Naive thymus-derived CD4-positive, alpha-beta T cell (primary cell): ENCODE measurements at places on chromosomes 4 and X.

DNA sequence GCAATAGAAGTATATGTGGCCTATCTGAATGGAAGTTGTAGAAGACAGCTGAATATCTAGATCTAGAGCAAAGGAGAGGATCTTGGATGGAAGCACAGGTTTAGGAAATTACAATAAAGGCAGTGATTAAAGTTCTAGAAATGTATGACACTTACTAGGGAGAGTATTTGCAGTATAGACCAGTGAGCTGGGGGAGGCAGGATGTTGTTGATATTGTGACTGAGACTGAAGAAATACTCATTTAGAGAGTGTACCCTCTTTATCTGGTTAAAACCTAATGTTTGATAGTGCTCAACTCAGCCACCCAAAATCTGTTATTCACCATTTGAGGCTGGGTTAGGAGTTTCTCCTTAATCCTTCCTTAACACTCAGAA is 439.5 kb downstream of the GRXCR1 start:
- no peak for DNase-seq

DNA sequence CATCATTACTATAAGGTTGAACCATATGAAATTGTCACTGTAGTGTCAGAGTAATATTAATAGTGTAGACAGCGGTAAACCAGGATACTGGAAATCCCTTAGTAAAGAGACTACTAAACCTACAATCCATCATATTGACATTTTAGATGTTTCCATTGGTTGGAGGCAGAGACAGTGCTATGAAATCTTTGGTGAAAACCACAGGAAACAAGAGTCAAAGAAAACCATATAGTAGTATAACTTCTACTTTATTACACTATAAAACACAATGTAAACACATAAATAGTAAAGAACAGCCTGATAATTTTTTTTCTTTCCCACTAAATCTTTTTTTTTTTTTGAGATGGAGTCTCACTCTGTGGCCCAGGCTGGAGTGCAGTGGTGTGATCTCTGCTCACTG is 15.9 kb downstream of the RELL1 start:
- no peak for DNase-seq

GRCh38 chr4:113043591-113043990 is 5.9 kb upstream of the ANK2 start:
- DNase-seq = no peak

DNA sequence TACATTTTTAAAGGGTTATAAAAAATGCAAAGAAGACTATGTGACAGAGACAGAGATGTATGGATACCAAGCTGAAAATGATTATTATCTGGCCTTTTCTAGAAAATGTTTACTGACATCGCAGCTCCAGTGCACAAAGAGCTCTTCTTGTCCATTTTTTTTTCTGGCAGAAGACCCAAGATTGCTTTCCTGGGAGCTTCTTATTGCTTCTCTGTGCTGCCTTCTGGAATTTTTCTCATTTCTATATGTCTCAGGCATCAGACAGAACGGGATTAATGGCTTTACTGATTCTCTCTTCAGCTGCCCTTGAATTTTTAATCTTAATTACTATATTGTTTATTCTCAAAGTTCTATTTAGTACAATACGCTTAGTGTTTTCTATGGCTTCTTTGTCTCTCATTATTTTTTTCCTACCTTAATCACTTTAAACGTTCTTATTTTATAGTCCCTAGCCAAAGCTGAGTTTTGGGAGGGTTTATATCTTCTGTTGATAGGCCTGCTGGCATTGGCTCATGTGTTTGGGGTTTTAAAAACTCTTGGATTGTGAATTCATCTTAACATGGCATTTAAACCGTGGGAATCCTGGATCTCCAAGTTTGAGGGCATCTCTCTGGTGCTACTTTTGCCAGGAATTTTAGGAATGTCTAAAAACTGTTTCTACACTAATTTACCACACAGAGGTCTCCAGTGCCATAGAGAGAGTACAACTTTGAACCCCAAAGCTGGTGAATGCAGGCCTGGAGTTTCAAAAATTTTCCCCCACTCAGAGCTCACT is 138.9 kb upstream of the LNX1 start:
- DNase-seq = no peak

DNA sequence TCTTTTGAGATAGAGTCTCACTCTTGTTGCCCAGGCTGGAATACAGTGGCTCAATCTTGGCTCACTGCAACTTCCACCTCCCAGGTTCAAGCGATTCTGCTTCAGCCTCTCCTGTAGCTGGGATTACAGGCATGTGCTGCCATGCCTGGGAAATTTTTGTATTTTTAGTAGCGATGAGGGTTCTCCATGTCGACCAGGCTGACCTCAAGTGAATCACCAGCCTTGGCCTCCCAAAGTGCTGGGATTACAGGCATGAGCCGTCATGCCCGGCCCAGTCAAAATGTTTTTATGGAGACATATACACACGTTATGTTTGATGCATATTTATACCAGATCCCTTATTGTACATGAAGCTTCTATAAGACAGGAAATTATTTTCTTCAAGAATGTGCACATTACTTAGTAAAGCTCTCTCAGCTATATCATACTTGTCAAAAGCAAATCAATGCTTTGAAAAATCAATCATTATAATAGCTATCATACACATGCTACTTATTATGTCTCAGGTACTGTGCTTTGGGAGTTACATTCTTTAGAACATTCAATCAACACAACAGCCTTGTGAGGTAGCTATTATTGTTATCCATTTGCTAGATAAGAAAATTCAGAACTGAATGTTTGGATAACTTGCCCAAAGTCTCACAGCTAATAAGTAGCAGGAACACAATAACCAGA is 269.2 kb downstream of the FSTL5 start:
- DNase-seq = no peak

DNA sequence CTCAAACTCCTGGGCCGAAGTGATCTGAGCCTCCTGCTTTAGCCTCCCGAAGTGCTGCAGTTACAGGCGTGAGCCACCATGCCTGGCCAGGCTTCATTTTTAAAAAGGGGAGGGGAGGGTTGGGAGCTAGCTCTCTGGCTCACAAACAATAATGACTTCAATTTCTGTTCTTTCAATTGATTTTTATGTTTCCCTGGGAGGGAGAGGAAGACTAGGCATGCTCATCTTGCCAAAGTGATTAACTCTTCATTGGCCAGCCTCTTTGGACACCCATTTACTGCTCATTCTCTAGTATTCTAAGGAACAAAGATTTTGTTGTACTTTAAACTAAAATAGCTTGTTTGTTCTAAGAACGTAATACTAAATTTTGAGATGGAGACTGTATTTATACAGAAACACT is 43.4 kb upstream of the TRIM2 start:
- DNase-seq = no peak

- DNase-seq = no peak
These were observed 27.2 kb downstream of the HSPA4L start for GRCh38 chr4:127809173-127809800.

GRCh38 chr4:5945936-5946335 is 53.0 kb upstream of the CRMP1 start:
- DNase-seq = no peak

- no peak for DNase-seq
These were observed 305 bp upstream of the MAB21L2 start for GRCh38 chr4:150581641-150582051.

DNA sequence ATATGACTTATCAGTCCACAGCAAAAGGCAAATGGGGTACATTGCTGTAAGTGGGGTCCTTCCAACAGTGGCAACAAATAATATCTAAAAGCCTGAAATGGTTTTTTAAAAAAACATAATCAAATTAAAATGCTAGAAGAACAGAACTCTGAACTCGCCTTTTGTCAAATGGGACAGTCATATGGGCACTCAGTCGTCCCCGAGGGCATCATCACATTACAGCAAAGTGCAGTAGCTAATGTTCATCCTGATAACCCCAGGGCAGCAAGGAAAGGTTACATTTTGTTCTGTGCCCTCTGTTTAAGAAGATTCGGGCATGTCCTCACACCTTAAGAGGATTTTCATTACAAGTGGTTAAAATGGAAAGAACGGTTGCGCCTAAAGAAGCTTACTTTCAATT is 997.9 kb upstream of the TENM3 start:
- DNase-seq = no peak

- DNase-seq = no peak
These were observed 43.4 kb upstream of the OGT start for GRCh38 chrX:71489540-71489939.

GRCh38 chr4:42671431-42672194 is 14.7 kb upstream of the ATP8A1 start:
- no peak for DNase-seq

DNA sequence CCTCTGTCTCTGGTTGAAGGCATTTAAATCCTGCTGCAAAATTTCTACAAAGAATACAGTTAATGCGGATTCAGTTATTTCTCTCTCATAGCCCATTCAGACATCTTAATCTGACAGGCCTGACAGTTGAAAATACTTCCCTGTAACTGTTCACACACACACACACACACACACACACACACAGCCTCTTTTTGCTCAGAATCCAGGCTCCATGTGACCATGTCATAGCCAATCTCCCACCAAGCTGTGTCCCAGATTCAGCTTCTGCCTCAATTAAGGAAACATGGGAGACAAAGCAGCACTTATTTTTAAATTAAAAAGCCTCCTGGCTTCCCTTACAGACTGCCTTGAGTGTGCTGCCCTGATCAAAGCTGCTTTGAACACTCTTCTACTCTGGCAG is 49.3 kb upstream of the EFHC2 start:
- no peak for DNase-seq

GRCh38 chrX:134732152-134732551 is 73.9 kb upstream of the PLAC1 start:
- DNase-seq = no peak

DNA sequence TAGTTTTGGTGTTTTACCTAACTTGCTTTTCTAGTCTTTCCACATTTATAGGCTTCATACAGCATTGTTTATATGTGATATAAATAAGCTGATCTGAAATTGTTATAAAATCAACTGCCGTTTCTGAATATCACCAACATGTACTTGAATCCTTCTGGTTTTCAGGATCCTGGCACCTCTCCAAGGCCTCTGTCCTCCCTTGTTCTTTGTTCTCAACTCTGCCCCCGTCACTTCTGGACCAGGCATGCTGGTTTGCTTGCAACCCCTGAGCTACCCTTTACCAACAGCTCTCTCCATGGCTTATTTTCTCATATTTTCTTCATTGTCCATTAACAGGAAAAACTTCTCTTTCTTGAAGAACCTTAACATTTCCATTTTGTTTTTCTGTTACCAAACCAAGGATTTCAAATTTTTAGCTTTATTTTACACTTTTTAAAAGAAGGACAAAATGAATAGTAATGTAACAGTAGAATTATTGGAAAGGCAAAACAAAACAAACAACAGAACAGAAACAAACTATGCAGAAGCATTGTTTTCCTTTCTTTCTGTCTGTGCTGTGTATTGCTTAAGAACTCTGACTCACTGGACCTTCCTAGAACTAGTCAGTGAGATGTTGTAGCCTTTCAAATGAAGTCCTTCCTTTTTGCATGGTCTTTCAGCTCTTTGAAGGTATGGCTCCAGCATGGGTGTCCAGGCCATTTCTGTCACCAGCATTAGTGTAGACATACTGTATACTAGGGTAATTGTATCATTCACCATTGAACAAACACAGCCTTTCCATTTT is 44.8 kb downstream of the BANK1 start:
- DNase-seq = no peak

GRCh38 chr4:156941940-156942548 is 29.6 kb downstream of the PDGFC start:
- no peak for DNase-seq

DNA sequence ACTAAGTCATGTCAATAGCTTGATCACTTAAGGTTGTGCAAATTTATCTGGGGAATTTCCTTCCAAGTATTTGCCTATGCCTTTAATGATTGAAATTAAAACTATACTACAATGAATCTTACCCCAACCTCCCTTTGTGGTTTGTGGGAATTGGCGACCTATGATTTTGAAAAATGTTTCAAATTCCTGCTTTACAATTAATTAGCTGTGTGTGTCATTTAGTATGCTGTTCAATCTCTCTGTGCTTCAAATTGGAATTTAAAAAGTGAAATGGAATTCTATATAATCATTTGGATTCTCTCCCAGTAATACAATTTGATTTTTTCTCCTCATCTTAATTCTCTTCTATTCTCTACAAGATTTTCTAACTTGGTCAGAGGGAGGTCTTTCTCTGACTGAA is 2319.5 kb downstream of the ARAP2 start:
- DNase-seq = no peak

DNA sequence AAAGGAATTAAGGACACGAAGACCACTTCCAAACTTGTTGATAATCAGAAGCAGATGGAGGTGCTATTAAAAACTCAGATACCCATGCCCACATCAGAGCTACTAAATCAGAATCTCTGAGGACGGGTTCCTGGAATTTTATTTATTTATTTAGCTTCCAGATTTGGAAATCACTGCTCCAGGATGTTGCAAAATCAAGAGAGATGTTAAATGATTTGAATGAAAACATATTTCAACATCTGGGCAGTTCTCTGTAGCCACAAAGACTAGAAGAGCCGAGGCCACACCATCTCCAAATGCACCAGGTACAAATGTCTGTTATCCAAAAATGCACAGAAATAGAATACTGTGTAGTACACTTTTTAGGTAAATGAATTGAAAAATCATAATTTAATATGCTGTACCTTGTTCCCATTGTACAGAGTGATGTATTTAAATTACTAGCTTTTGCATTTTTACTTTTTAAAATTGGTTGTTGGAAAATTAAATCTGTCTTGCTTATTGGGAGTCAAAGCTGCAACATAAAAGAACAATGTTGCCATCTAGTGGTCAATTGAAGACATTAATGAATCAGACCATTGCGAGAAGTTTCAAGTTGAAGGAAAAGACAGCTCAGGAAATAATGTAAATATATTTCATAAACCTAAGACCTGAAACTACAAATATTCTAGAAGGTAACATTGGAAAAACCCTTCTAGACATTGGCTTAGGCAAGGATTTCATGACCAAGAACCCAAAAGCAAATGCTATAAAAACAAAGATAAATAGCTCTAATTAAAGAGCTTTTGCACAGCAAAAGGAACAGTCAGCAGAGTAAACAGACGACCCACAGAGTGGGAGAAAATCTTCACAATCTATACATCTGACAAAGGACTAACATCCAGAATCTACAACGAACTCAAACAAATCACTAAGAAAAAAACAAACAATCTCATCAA is 151.3 kb upstream of the TTC29 start:
- DNase-seq = peak; percentile 48
